ENCODE measurements at places on chromosomes 3 and 15.

DNA sequence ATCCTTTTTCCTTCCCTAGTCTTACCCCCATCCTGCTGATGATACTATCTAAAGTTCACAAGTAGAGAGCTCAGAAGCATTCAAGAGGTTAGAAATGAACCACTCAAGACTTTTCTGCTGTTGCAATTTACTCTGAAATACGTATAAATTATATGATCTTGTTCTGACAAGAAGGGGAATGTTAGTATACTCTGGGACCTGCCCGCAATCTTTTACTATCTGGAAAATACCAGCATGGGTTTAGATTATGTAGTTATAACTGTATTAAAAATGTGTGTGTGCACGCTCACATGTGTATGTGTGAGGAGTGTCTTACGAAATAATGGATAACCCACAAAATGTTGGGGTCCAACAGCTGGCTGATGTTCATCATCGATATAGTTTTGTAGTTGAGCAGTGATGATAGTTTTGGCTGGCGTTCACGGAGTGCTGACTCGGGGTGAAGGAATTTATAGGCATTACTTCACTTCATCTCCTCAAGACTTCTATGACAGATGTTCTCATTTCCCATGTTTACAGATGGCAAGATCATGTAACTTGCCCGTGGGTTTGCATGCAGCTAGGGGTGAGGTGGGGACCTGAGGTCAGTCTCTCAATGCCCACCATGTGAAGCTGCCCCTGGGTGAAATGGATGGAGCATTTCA lies 297.5 kb upstream of the LYSMD4 start:
- no peak for DNase-seq

DNA sequence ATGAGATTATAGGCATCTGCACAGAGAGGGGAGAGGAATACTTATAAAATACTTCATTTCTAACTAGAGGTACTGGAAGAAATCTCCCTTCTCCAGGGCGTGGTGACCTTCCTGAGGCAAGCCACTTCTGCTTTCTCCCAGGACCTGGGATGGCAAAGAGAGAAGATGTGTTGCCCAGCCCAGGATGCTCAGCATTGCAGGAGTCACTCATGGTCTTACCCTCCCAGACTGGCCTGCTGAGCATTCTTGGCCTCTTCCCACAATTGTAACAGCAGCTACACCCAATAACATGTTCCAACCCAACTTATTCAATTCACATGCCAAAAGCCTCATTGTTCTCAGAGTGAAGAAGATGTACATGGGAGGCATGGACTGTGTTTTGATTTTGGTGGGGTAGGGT lies 37.9 kb downstream of the IL20RB start:
- no peak for DNase-seq

DNA sequence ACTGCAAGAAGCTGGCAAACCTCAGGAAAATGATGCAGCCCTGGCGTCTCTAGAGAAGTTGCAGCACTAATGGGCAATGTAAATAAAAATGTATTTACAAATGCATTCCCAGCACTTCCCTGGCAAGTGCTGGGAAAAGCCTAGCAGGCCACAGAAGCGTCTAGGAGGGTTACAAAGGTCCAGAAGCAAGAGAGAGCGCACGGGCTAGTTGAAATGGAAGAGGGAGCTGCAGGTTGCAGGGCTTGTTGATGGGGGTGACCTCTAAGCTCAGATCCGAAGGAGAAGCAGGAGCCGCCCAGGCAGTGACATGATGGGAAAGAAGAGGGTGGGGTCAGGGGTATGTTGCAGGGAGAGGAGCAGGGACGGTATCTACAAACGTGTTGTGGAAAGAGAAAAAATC lies 2.7 kb upstream of the KNL1 start:
- no peak for DNase-seq

DNA sequence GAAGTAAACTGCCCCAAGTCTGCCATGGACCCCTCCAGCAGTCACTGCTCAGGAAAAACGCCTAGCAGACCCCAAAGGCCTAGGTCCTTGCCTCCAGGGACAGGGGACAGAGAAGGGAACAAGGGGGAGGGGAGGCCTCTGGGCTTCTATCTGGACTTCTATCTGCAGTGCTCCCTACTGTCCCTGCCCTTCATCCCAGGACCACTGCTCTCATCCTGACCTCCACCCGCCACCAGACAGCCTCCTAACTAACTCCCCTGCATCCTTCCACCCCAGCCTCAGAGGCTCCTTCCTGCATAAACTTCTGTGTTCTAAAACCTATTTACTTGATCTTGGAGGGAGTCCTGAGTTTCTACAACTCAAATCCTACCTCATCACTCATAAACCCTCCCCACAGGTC lies 25.4 kb downstream of the SEMA7A start:
- no peak for DNase-seq

- DNase-seq = peak; percentile 34
Observed at GRCh38 chr3:112497897-112498548, 1.2 kb downstream of the BTLA start.

Data from CD4-positive, alpha-beta T cell treated with Interleukin-17A for 4 hours (primary cell).